ENCODE measurements at places on chromosomes 12 and 14. TPM values are rescaled to one million over a fixed set of nuclear protein-coding genes. Genes with fewer than 3 reads are reported as not detected.

- no peaks in the 10 kb centered on the region for H3K36me3 ChIP-seq
- H3K4me3 ChIP-seq: no peak overlapping the region
- H3K27me3 ChIP-seq: peaks cover 27% of the 10 kb centered on the region
- H3K27ac ChIP-seq: no peak overlapping the region
- no peaks in the 10 kb centered on the region for H3K4me1 ChIP-seq
Observed at GRCh38 chr12:6059221-6059620, 65.2 kb downstream of the VWF start.

GRCh38 chr12:104823985-104824461 is 134.1 kb downstream of the SLC41A2 start:
- no peaks in the 10 kb centered on the region for H3K27me3 ChIP-seq
- no peak overlapping the region for H3K27ac ChIP-seq
- H3K4me3 ChIP-seq: no peak overlapping the region
- no peak for DNase-seq
- peaks cover 6% of the 10 kb centered on the region for H3K4me1 ChIP-seq
- H3K36me3 ChIP-seq: peaks cover 11% of the 10 kb centered on the region

DNA sequence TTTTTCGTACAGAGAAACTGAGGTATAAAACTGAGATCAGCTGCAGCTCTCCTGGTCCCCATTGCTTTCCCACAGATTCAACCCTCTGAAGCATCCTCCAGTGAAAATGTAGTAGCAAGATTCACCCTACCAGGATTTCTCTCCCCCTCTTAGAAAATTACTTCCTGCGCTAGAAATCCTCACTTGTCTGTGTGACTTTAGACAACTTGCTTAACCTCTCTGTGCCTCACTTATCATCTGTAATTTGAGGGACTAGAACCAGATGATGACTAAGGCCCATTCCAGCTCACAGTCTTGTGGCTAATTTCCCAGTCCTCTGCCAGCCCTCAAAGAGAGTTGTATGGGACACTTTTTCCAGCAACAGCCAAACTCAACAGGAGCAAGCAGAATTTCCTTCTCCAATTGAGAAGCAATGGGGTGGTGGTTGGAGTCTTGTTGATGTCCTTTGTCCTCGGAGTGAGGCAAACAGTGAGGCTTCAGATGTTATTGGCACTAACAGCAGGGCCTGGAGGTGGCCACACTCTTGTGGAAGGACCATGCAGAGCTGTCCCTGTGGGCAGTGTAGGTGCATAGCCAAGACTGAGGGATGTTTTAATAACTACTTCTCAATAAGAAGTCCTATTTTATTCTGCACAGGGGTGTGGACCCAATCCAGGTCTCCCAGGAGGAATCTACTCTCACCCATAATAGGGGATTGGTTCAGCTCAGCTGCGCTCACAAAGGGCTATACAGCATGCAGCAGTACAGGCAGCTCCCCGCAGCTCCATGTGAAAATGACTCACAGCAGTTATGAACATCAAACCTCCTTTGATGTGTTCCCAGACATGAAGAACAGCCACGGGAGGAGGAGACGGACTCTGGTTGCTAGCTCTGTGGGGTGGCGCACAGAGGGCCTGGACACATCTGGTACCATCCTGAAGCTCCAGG is 200.1 kb downstream of the DAD1 start:
- peaks cover 46% of the 10 kb centered on the region for H3K4me1 ChIP-seq
- H3K36me3 ChIP-seq: no peaks in the 10 kb centered on the region
- H3K27me3 ChIP-seq: no peaks in the 10 kb centered on the region
- no peak for DNase-seq
- no peak overlapping the region for H3K27ac ChIP-seq
- no peak overlapping the region for H3K4me3 ChIP-seq

Gene SLCO1B1
- total RNA-seq: not detected

GRCh38 chr14:24331731-24332267 is 3.1 kb downstream of the ADCY4 start:
- H3K27ac ChIP-seq: peak overlapping the region; percentile 62
- peaks cover 65% of the 10 kb centered on the region for H3K4me1 ChIP-seq
- H3K36me3 ChIP-seq: peaks cover 6% of the 10 kb centered on the region
- peak overlapping the region; percentile 91 for H3K4me3 ChIP-seq
- no peak for DNase-seq
- peaks cover 18% of the 10 kb centered on the region for H3K27me3 ChIP-seq

Gene BATF
- total RNA-seq: 219 TPM

DNA sequence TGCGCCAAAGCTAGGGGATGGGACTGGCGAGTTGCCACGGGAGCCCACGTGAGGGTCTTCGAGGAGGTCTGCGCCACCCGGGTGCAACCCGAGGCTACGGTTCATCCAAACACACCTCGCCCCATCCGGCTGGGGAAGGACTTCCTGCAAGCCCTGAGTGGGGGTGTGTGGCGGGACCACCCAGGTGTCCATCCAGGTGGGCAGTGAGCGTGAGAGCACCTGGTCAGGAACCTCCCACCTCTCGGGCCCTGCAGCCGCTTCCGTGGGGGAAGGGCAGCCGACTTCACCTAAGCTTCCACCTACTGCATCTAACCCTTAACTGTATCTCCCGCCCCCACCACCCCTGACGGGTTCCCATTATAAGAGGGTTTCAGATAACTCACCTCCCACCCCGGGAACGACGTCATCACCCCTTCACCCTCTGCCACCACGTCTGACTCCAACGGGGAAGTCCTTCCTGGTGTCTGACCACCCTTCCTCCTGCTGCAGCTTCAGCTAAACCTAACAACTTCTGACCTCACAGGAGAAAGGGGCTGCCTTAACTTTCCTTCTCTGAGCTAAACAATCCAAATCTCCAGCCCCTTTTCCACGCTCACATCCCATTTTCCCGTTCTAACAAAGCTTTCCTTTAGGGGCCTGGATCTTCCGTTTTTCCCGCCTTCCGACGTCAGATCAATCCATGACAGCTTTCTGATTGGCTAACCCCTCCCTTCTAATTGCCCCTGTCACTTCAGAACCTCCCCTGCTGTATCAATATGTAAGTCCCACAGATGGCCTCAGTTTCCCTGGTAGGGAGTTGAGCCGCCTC is 27.4 kb upstream of the SMUG1 start:
- H3K4me1 ChIP-seq: peaks cover 30% of the 10 kb centered on the region
- peaks cover 25% of the 10 kb centered on the region for H3K27me3 ChIP-seq
- no peaks in the 10 kb centered on the region for H3K36me3 ChIP-seq
- no peak for DNase-seq
- H3K27ac ChIP-seq: peak overlapping the region; percentile 47

Gene ACSM4
- total RNA-seq: not detected

- no peaks in the 10 kb centered on the region for H3K27me3 ChIP-seq
- no peak overlapping the region for H3K27ac ChIP-seq
- H3K4me1 ChIP-seq: peaks cover 11% of the 10 kb centered on the region
- H3K4me3 ChIP-seq: no peak overlapping the region
- H3K36me3 ChIP-seq: no peaks in the 10 kb centered on the region
Observed at GRCh38 chr14:68395604-68396003, 397.3 kb downstream of the ZFP36L1 start.

Gene HOXC4
- 1.3 TPM for total RNA-seq

Gene KRT74
- total RNA-seq: not detected
